ENCODE measurements at places on chromosomes 4 and X. TPM values are rescaled to one million over a fixed set of nuclear protein-coding genes. Genes with fewer than 3 reads are reported as not detected.

Gene SLC26A1
- total RNA-seq: 0.27 TPM

Gene SORCS2
- 1.6 TPM for total RNA-seq

GRCh38 chr4:158074851-158075250 is 98.0 kb downstream of the GASK1B start:
- DNase-seq: no peak

- peak; percentile 11 for DNase-seq
Observed at GRCh38 chr4:179095585-179096221, 1653.5 kb upstream of the AGA start.

Gene NDST4
- not detected for total RNA-seq

Gene HOPX
- total RNA-seq: not detected

DNA sequence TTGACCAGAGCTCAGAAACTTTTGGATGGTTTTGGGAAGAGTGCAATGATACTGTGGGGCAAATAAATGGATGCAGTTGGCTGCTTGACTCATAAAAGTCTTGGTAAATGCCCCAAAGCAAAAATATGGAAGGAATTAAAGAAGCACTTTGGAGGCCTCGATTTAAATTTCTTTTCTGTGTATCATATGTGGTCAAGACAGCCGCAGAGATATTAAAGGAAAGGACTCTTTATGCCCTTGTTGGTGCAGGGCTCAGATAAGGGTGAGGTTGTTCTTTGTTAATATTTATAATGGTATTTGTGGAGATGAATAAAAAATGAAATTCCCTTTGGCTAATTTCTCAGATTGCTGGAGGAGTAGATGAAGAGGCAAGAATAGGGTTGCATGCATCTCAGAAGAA is 90.2 kb downstream of the NHS start:
- DNase-seq: no peak

DNA sequence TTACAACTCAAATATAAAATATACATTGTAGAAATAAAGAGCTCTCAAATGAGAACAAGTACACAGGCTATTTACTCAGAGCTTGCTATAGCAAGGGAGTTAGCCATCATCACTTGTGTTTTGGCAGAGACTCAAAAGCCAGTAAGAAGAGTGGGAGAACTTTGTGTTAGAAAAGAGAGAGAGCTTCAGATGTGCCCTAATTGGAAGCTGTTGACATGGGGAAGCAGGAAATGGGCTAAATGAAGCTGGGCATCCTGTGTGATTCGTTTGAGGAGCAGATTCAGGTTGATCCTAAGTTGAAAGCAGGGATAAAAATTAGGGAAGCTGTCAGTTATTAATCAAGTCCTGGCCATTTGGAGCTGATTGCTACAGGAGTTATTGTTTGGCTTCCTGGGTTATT is 207.4 kb upstream of the MAOA start:
- DNase-seq: no peak

DNA sequence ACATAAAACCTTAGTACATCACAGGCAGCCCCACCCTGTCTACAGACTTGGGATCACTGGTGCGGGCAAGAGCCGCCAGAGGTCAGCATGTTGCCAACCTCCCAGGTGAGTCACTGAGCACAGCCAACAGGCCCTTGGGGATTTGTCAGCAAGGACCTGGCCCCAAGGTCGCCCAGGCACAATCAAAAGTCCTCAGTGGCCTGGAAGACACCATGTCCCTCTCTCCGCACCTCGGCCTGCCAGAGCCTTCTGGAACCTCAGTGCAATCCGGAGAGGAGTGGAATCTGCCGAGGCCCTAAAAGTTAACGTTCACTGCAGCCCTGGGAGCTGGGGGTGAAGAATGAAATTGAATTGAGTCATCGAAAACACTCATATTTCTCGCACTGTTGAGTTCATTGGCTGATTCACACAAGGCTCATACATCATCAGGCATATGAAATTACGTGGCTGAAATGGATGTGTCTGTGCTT is 74.3 kb downstream of the WFS1 start:
- peak; percentile 91 for DNase-seq

Gene STK26
- total RNA-seq: 26.3 TPM

DNA sequence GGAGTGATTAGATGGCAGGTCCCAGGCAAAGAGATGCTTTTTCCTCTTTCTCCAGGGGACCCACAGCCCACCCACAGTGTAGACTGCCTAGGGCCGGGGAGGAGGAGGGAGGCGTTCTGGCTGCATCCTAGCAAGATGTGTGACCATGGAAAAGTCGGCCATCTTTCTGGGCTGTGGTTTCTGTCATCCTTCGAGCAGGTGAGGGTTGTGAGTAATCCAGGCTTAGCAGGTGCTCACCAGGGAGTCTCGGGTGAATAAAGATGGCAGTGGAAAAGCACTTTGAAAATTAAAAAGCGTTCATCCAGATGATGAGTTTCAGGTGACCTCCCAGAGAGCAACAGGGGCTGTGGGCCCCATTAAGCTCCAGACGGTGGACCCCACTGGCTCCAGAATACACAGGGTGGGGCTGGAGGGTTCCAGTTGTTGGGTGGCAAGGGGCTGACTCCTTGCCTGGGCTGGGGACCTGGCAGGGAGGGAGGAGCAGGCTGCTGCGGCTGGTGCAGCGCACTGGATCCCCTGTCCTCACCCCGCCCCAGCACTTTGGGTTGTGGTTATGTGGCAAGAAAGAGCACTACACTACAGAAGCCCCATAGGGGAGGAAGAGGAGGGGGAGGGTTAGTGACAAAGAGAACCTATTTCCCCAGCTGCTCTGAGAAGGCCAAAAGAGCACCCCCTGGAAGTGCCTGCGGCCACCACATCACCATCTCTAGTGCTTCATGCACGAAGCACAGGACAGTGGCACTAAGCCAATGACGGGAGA is 23.7 kb downstream of the ELF4 start:
- no peak for DNase-seq

Gene SLC7A11
- total RNA-seq: 12.6 TPM

Gene PABPC1L2B
- total RNA-seq: not detected

DNA sequence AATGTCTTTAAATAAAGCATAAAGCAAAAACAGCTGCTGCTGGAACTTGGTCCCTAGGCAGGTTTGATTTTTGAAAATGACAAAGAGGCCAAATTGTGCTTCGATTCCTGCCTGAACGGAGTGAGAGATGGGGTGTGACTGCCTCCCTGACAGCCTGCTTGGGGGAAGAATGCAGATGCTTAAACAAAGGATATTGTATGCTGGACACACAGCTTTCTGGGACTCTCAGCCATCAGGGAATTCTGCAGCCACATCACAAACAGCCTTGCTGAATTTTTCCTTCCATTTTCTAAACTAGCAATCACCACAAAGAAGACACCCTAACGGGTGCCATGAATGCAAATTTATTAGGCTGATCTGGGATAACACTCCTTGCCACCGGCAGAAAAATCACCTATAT is 83.9 kb upstream of the CPEB2 start:
- DNase-seq: no peak

Gene TEX13B
- not detected for total RNA-seq

DNA sequence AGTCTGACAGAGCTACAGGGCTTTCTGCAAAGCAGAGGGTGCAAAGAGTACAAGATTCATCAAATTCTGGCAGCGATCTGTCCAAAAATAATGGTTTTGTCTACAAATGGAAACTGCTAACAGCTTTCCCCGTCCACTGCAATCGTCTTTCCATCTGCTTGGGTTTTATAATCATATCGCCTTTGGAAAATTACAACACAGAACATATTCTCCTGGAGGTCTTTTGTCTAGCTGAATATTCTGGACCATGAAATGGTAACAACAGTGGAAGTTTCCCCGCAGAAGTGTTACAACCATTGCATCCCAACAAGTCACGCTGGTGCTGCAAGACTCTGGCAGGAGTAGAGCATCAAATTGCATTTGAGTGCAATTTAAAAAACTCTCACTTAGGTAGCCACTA is 101.2 kb upstream of the BOD1L1 start:
- no peak for DNase-seq

DNA sequence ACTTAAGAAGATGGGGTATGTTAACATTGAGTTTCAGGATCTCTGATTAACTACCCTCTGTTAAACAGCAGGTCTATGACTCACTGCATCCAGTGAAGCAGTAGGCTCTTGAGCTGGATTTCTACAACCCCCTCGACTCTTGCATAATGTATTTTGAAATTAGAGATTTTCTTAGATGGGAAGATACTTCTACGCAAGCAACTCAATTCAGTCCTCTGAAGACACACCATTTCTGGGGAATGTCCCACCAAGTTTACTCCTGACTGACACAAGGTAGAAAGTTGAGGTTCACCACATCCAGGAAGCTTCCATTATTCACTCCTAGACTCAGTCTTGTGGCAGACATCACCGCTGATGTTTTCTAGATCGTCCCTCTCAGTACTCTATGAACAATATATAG is 12.9 kb downstream of the PALLD start:
- DNase-seq: peak; percentile 71

GRCh38 chr4:97139791-97140190 is 1003.5 kb downstream of the STPG2 start:
- DNase-seq: no peak

Gene OPN1MW2
- total RNA-seq: not detected

GRCh38 chr4:75895744-75896314 is 6.4 kb downstream of the PPEF2 start:
- DNase-seq: peak; percentile 31

DNA sequence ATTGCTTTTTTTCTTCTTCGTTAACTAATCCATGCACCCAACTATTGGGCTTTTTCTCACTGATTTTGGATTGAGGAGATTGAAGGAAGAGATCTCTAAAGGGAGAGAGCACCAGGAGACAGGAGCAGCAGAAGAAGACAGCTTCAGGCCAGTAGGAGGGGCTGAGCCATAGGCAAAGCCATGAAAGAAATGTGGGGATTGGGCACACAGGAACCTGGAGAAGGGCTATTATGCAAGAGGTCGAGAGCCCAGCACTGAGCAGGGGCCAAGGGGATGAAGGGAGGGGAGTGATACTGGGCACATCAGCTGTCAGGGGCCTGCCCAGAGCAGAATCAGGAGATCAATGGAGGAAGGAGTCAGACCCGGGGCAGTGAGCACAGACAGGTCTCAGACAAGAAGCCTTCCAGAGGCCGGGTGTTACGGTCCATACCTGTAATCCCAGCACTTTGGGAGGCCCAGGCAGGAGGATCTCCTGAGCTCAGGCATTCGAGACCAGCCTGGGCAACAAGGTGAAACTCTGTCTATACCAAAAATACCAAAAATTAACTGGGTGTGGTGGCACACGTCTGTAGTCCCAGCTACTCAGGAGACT is 140.9 kb downstream of the BCOR start:
- no peak for DNase-seq

- DNase-seq: peak; percentile 44
Observed at GRCh38 chr4:112765317-112765974, 128.5 kb downstream of the LARP7 start.

- no peak for DNase-seq
Observed at GRCh38 chrX:1062351-1062750, 150.1 kb downstream of the CRLF2 start.

Gene ANAPC4
- total RNA-seq: 27.5 TPM

Gene MAOA
- total RNA-seq: 9.3 TPM

- DNase-seq: no peak
Observed at GRCh38 chr4:38563707-38564495, 100.1 kb upstream of the KLF3 start.

All from HT1080 (cell line).